ENCODE measurements at places on chromosomes 5 and 9.

DNA sequence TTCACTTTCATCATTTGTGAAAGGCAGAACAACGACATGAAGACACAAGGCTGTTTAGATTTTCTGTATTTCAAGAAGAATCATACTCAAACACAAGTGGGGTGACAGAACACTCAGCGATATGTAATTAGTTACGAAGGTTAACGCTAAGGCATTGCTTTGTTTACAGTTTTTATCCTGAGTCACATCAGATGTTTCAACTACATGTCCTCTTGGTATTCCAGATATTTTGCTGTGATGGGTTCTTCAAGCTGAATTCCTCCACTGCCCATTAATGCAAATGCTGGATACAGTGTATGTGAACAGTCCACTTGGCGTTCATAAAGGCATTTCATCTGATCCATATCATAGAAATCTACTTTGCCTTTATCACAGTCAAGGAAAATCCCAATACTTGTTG, 43.4 kb downstream of the TRIM36 start:
- no peak for DNase-seq

- DNase-seq: no peak
Measured at GRCh38 chr9:122058709-122059108, 34.4 kb downstream of the TTLL11 start.

GRCh38 chr5:41794471-41794870, 75.8 kb downstream of the OXCT1 start:
- peak; percentile 97 for DNase-seq

GRCh38 chr5:86786955-86787354, 169.2 kb downstream of the COX7C start:
- no peak for DNase-seq

DNA sequence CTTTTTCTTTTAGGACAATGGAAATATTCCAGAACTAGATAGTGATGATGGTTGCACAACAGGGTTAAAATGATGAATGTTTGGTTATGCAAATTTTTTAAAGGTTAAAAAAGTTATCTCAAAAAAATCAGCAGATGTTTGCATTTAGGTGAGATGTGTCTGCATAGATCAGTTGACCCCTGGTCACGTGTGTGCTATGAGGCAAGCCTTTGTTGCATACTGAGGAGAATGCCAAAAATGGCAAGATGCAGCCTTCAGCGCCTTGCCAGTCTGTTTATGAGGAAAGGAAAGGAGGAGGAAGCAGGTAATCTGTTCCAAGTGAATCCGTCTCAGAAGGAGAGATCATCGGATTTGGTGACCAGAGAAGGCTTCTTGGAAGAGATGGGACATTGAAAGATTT, 11.9 kb downstream of the MEGF10 start:
- DNase-seq: no peak

DNA sequence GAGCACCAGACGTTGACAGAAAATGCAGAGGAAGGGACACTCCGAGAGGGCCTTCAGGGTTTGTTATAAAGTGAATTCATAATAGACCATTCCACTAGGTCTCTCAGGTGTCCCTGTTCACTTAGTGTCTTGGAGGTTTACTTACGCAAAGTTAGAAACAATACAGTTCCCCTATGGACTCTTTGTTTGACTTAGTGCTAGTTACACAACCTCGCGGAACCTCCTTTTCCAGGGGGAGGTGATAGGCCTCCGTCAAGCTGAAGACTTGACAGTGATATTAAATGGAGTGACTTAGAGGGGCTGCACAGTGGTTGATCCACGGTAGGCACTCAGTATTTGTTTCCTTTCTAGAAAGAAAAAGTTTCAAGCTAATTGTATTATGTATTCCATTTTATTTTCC, 1.3 kb downstream of the CCT5 start:
- DNase-seq: no peak

DNA sequence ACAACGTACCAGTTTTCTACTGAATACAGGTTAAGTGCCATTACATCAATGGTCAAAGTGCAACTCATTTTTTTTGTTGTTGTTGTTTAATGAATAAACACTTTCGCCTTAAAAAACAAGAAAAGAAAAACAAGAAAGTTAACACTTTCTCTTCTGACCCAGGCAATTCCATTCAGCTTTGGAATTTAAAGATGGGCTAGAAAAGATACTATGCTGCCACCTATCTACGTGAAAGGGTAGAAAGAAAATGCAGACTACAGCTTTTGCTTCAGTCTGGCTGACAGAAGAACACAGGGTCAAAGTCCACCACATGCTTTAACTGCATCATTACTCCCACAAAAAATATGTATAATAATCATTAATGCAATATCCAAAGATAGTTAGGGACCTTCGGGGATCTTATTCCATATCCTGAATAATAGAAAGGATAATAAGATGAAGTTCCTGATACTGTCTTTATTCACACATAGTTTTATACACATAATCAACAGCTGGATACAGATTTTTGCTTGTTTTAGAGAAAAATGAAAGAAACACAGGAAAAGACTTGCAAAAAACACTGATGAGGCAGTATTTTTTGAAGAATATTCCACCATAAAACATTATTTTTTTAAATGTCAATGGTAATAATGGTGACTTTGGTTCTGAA, 40.4 kb downstream of the ZDHHC21 start:
- peak; percentile 10 for DNase-seq

DNA sequence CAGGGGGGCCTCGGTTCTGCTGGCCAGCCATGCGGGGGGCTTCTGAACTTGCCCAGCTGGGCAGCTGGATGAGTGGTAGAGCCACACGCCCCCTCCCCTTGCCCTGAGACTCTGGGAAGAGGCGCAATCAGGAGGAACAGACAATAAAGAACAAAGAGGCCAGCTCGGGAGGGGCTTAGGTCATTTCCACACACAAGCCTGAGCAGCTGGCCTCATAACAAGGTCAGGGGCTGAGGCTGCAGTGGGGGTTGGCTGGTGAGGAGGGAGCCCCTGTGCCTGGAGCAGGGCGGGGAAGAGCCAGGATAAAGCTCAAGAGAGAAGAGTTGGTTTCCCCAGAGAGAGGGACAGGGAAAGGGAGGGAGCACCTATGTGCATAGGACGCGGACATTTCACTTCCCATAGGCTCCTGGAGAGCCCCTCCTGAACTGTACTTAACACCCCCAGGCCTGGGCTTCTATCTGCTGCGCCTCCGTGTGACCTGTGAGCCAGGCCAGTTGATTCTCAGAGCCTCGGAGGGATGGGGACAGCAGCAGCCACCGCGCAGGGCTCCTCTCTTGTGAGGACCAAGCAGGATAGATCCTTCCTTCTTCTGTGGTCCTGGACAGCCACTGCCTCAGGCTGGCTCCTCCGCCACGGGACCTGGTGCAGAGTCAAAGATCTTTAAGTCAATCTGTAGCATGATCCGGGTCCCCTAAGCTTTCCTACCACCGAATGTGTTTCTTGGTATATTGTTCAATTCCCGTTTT, 75.3 kb upstream of the GGTA1 start:
- DNase-seq: no peak

GRCh38 chr5:5792106-5792505, 369.6 kb downstream of the ICE1 start:
- DNase-seq: no peak

- no peak for DNase-seq
Measured at GRCh38 chr9:26687421-26687820, 205.2 kb downstream of the CAAP1 start.

DNA sequence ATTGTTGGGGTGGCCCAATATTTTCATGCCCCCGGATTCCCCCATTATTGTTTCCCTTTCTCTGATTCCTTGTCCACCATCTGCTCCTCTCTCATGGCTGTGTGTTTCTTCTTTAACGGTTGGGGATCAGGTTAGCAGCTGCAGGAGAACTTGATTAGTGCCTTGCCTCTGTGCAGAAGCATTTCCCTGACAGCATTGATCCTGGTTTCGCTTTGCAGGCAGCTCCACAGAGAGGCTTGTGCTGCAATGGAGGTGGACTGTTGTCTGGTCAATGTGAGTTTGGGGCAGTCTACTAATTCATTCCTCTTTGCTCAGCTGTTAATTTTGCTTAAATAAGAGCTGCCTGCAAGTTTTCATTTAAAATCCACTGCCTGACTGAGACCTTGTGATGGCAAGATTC, 32.5 kb upstream of the SSBP2 start:
- no peak for DNase-seq

GRCh38 chr9:34995670-34996060, 6.1 kb downstream of the DNAJB5 start:
- DNase-seq: no peak

GRCh38 chr9:91418215-91418610, 5.4 kb downstream of the NFIL3 start:
- no peak for DNase-seq

GRCh38 chr5:59842999-59843398, 50.5 kb downstream of the PDE4D start:
- no peak for DNase-seq

DNA sequence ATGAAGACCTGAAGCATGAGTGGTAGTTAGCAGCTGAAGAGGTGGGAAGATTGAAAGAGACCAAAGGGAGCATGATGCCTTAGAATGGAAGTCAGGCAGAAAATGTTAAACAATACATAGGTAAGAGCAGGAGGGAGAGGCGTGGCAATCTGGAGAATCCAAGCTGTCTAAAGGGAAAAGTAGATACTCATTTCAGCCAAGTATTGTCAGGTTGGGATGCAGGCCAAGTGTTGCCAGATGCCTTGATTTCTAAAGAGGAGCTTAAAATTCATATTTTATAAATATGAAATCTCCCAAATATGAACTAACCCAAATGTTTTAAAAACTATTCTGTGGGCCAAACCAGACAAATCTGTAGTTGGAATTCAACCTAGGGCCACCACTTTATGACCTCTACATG, 4.2 kb downstream of the PAM start:
- no peak for DNase-seq

GRCh38 chr5:2030131-2030530, 147.4 kb upstream of the IRX4 start:
- DNase-seq: no peak

DNA sequence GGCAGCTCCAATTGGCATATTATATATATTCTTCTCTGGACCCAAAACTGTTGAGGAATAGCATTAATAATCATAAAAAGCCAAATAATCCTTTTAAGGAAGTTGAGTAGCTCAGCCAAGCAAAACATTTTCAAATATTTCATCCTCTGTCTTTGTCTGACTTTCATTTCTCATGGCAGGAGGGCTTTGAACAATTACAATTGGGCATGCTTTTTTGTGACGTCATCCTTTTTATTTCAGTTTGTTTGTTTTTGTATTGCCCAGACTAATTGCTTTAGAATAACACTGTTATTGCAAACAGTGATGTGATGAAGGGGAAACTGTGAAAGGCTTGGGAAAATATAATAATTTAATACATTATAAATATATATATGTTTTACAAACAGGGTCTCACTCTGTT, 65.2 kb upstream of the MAP1B start:
- DNase-seq: no peak

DNA sequence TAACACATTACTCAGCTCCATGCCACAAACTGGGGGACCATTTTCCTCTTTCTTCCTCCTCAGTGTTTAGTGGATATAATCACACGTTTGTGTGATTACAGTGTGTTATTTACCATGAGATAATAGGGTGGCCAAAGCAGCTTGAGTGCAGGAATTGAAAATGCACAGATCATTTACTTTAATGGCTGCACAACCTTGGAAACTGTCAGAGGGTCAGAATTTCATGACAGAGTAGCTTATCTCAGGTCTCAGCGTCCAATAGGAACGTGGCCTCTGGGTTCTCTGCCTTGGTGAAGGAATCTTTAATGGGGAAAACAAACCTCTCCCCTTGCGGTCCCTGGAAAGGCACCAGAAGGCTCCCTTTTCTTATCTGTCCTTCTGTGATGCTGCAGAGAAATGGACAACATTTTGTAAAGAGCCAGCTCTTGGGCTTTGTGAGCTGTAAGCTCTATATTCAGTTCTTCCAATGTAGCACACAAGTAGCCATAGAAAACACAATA, 87.4 kb upstream of the CD180 start:
- DNase-seq: no peak

DNA sequence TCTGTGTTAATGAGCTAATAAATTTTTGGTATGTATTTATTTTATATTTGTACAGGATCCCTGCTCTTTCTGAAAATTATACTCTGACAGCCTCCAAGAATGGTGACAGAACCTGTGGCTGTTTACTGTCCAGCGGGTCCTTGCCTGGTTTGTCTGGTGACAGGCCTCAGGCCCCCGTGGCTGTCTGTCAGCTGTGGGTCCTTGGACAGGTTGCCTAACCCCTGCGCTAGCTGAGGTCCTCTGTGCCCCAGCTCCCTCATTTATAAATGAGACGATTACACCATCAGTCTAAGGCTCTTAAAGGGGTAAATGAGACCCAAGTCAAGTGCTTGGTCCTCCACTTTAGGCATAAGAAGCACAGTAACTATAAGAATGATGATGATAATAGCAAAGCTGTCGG, 125.1 kb upstream of the COL5A1 start:
- no peak for DNase-seq

DNA sequence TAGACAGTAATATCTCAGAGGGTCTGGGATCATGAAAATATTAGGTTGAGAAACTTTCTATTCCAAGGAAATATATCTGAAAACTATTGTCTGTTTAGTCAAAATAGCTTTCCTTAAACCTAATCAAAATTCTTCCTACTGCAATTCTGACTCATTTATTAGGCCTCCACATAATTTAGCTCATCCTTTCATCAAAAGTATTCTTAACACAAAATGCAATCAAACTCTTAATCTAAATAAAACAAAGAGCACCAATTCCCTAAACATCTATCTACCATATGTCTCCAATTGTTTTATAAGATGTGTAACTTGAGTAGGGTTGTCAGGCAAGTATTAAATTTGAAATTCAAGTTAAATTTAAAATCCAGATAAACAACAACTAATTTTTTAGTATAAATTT, 142.1 kb downstream of the PLK2 start:
- no peak for DNase-seq

DNA sequence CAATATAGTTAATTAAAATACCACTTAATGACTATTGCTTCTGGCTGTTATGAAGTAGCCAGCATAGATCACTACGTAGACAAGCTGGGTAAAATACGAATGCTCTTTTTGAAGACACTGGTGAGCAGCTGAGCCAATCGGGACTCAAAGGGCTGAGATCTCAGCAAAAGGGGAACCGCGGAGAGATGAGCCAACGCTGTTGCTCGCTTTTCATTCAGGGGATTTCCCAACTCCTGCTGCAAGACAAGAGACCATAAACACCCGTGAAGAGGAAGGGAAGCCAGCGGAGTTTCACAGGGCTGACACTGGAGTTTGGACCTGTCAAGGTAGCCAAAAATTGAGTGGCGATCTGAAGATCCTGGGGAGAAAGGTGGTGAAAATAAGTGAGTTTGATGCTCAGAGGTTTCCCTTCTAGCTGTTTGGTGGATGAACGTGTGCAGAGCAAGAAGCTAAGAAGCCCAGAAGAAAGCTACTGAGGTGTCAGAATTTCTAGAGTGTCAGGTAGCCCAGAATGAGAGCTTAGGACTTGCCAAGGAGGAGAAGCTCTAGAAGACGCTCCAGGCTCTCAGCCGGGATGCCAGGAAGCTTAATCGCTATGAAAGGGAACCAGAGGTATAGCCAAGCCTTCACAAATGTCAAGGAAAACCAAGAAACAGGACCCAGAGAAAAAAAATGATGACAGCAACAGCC, 79.6 kb upstream of the RNU6ATAC start:
- DNase-seq: no peak

- DNase-seq: no peak
Measured at GRCh38 chr5:172754596-172755356, 16.2 kb downstream of the DUSP1 start.

Measured in astrocyte of the spinal cord (primary cell).